NCI-H1105 treated with DMSO at 0.1 percent for 48 hours (cell line): ENCODE measurements at places on chromosomes 13 and 19.

GRCh38 chr13:57666131-57666953 is 34.8 kb downstream of the PCDH17 start:
- peak; percentile 76 for DNase-seq

- DNase-seq, result peak; percentile 83
Observed at GRCh38 chr13:93226623-93227279, at the start of gene GPC6. TSS of gene GPC6 (plus strand) at chr13:93226807.

- DNase-seq, result no peak
Observed at GRCh38 chr19:30070198-30070967, 128.3 kb downstream of the URI1 start.

GRCh38 chr13:100362781-100363180 is 225.8 kb downstream of the GGACT start:
- no peak for DNase-seq

DNA sequence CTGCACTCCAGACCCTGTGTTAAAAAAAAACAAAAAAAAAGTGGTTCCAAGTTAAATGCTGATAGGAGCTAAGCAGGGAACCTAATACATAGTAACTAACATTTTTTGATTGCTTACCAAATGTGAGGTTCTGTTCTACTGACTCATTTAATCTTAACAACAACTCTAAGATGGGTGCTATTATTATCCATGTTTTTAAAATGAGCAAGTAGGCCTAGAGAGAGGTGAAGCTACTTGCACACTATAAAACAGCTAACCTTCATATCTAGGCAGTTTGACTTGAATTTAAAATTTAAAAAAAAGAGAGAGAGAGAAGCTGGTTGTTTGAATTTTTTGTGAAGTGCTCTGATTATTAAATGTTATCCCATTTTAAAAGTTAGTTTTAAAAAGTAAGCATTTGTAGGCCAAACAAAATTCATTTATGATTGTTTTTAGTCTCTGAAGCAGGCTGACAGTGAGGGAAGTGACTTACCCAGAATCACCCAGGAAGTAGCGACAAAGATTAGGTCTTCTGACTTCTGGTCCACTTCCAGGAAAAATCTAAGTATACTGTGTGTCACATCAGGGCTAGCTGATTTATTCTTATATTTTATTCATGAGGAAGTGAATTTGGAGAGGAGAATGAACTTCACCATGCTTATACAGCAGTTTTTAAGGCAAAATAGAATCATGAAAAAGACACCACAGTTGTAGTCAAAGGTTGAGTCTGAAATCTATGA is 2.4 kb downstream of the SIGLECL1 start:
- no peak for DNase-seq

DNA sequence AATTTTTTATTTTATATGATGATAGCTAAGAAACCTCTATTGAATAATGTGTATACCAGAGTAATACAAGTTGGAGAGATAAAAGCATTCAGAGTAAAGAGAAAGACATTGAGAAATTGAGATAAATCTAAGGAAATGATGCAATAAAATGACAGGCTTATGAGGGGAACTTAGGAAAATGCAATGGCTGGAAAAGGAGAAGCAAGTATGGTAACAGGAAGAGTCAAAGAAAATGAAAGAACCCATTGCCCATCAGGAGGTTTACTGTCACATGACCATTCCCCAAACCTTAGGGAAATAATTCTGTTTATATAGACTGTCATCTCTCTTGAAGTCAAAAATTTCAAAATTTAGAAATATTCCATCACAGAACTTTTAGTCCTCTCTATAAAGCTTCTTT is 808.0 kb upstream of the PRR20A start:
- DNase-seq, result no peak

DNA sequence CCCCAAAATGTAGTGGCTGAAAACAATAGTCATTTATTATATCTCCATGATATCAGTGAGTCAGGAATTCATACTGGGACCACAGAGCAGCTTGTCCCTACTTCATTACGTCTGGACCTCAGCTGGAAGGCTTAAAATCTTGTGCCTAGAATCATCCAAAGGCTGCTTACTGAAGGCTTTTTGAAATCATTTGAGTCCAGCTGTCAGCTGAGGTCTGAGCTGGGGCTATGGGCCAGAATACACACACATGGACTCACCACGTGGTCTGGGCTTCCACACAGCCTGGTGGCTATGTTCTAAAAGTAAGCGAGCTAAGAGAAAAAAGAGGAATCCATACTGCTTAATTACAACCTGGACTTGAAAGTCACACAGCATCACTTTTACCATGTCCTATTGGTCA is 209.2 kb downstream of the KCTD12 start:
- no peak for DNase-seq

GRCh38 chr13:96093296-96094006 is 3.5 kb downstream of the HS6ST3 start:
- DNase-seq, result no peak

- DNase-seq, result peak; percentile 46
Observed at GRCh38 chr13:95494082-95494681, 58.3 kb upstream of the CLDN10 start.

DNA sequence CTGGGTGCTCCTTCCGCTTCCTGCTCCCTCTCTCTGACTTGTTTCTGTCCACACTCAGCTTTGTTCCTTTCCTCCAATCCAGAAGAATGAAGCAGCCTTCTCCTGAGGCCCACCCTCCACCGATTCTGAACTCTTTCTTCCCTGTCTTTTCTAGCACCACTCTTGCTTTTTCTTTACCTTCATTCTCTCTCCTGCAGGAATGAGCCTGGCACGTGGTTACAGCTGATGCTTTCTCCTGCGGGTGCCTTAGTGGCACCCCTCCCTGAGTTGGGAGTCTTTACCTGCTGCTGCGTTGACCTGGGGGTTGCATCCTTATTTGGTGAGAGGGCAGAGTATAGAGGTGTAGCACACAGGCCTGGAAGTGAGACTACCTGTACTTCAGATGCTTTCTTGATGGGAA is 6.2 kb downstream of the UBAC2 start:
- no peak for DNase-seq

- DNase-seq, result no peak
Observed at GRCh38 chr13:21616880-21617279, 12.9 kb upstream of the MICU2 start.

GRCh38 chr19:4800591-4801081 is 9.1 kb downstream of the FEM1A start:
- no peak for DNase-seq

- DNase-seq, result no peak
Observed at GRCh38 chr13:20870829-20871228, 31.7 kb downstream of the XPO4 start.

DNA sequence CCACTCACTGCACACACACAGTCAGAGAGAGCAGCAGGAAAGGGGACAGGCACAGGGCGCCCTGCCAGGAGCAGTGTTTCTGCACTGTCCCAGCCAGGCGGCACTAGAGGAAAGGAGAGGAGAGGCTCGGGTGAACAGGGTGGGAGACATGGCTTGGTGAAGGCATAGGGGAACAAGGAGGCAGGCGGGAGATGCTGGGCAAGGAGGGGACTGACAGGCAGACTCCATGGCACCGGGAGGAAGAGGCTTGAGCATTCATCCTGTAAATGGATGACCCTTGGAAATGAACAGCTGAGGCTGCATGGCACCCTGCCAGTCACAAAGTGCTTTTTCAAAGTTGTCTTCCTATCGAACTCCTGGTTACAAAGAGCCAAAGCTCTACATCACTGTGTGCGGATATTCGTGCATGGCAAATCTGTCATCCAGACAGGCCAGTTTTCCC is 22.4 kb downstream of the MED26 start:
- DNase-seq, result peak; percentile 67

- no peak for DNase-seq
Observed at GRCh38 chr13:79511611-79512010, 30.7 kb downstream of the NDFIP2 start.

DNA sequence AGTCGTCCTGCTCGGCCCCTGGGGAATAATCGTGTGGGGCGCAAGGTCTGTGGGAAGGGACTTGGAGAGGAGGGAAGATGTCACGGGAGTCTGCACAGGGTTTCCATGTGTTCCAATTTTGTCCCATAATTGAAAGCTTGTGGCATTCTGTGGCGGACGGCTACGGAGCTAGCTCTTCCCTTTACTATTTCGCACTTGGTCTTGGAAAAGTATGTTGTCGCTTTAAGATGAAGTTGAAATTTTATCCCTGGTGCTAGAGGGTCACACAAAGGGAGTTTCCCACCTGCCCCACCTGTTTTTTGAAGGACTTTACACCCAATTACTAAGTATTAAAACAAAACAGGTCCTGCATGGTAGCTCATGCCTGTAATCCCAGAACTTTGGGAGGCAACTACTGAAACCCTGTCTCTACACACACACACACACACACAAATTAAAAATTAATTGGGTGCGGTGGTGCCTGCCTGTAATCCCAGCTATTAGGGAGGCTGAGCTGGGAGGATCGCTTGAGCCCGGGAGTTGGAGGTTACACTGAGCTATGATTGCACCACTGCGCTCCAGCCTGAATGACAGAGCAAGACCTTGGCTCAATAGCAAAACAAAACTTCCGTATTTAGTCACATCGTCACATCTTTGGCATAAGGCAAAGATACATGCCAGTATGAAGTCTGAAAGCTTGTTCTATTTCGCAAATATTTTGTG is 967 bp upstream of the TPT1 start:
- no peak for DNase-seq

DNA sequence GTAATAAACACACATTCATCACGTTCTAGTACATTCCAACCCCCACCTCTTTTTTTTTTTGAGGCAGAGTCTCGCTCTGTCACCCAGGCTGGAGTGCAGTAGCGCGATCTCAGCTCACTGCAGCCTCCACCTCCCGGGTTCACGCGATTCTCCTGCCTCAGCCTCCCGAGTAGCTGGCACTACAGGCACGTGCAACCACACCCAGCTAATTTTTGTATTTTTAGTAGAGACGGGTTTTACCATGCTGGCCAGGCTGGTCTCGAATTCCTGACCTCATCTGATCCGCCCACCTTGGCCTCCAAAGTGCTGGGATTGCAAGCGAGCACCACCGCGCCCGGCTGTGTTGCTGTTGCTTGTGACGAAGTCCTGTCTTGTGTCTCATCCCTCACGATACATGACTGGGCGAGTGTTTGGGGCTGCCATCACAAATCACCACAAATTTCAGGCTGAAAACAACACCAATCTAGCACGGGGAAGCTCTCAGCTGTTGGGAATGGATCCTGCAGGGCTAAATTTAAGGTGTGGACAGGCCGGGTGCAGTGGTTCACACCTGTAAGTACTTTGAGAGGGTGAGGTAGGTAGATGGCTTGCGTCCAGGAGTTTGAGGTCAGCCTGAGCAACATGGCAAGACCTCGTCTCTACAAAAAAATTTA is 15.7 kb downstream of the MOB3A start:
- no peak for DNase-seq

GRCh38 chr13:94327318-94327717 is 152.2 kb downstream of the DCT start:
- DNase-seq, result no peak

DNA sequence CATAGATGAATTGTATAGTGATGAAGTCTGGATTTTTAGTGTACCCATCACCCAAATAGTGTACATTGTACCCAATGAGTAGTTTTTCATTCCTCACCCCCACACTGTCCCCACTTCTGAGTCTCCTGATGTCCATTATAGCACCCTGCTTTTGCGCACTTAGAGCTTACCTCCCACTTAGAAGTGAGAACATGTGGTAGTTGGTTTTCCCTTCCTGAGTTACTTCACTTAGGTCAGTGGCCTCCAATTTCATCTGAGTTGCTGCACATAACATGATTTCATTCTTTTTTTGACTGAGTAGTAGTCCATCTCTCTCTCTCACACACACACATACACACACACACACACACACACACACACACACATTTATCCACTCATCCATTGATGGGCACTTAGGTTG is 43.2 kb upstream of the ALOX5AP start:
- no peak for DNase-seq

- no peak for DNase-seq
Observed at GRCh38 chr13:23695711-23696464, 125.7 kb downstream of the TNFRSF19 start.

GRCh38 chr13:43446126-43446525 is 340.6 kb downstream of the ENOX1 start:
- DNase-seq, result no peak

DNA sequence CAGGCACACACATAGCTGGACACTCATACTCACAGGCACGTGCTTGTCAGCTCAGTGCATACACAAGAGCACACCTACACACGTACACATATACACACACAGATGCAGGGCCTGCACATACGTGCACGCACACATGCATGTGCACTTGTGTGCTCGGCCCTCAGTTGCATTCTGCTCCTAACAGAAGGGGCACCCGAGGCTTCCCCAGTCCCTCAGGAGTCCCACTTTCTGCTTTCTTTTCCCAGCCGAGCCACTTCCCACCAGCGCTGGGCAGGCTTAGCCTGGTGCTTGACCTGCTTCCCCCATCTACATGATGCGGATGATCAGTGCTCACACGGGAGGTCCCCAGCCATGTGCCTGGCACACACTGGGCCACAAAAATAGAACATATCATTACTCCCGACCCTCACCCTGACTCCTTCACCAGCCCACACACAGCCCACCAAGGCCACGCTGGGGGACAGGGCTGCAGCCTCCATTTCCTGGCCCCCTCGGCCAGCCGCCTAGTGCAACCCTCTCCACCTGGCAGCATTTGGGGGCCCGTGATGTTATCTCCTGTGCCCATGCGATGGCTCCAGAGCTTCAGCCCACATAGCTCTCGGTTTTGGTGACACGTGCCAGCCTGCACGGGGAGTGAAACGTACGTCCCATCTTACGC is 125.2 kb upstream of the SPACA7 start:
- no peak for DNase-seq

DNA sequence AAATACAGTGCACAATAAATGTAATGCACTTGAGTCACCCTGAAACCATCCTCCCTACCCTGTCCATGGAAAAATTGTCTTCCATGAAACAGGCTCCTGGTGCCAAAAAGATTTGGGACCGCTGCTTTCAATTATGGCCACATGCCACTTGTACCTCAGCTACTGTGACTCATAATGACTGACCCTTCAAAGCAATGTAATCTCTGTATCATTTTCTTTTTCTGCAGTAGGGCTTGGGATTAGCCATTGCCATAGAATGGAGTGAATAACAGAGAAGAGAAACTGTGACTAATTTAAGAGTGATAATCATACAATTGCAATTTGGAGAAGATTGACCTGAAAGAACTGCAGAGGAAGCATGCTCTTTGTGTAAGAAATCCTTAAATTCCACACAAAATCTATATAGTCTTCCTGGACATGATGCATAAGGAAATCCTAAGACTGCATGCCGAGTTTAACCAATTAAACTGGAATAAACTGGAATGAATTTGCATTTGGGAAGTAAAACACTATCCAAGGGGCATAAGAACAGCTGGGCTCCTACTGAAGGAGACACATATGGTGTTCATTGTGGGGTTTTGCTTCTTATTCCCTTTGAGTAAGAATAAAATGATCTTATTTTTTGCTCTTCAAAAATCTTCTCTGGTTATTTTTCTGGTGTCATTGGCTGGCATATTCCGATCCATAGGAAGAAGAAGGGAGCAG is 59.5 kb upstream of the SLC7A1 start:
- no peak for DNase-seq

DNA sequence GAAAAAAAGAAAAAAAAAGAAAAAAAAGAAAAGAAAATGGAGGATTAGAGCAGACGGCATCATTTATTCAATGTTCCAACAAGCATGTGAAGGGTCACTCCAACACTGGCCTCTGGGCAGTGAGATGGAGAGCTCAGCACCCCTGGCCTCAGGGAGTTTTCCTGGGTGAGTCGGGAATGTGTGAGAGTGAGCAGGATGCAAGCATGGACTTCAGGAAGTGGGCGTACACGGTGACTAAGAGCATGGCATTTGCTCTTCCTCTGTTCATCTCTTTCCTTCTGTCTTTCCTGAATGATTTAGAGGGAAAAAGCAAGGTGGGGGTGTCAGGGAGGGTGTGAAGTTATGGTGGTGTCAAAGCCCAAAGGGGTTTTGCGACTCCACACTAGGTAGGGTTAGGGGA is 682 bp upstream of the CABP5 start:
- no peak for DNase-seq
